ENCODE measurements at places on chromosomes 16 and 17.

DNA sequence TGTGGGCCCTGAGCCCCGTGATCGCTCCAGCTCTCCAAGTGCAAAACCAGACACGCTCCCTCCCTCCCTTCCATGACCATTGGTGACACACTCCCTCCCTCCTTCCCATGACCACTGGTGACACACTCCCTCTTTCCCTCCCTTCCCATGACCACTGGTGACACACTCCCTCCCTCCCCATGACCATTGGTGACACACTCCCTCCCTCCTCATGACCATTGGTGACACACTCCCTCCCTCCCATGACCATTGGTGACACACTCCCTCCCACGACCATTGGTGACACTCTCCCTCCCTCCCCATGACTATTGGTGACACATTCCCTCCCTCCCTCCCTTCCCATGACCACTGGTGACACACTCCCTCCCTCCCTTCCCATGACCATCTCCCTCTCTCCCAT lies 56.3 kb downstream of the LMF1 start:
- no peak for DNase-seq

DNA sequence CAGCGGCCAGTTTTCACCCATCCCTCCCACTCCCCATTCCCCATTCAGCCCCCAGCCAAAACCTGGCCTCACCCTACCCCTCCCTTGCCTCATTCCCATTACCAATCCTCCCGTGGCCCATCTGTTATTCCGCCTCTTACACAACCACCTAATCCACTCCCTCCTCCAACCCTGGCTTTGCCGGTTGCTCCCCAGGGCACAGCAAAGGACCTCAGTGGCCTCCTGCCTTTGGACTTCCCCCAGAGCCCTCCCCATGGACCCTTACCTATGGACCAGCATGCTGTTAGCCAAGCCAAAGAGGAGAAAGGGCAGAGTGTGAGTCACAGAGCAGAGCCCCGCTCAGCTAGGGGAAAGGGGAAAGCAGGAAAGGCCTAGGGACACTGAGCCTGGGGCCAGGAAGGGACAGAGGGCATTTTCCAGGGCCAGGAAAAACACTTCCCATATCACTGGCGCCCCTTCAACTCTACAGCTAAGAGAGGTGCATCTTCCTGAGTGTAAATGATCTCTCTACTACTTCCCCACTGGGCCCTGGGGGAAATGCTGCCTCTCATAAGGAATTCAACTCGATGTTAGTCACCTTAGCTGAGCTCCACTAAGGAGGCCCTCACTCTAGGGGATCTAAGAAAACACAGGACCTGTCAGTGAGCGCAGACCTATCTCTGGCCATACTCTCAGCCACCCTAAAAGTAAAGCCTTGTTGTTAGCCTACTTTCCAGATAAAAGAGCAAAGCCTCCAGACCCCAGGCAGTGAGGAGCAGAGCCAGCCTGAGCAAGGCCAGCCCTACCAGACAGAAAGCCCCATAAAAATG lies 10.6 kb downstream of the PEMT start:
- DNase-seq: no peak

DNA sequence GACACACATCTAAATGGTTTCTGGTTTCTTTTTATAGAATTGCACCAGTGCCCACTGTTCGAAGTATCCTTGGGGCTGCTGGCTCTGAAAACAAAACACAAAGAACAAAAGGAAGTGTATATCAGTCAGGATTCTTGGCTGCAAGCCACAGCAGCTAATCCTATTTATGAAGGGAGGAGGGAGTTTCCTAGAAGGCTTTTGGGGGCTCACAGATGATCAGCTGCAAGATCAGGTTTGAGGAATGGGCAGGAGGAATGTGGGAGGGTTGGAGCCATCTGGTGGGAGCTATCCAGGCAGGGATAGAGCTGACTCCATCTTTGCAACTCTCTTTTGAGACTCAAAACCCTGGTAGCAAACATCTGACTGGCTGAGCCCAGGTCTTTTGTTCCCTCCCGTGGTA lies 118.3 kb upstream of the EEF2KMT start:
- DNase-seq: no peak

GRCh38 chr17:28421787-28422305 lies 15.8 kb upstream of the SLC46A1 start:
- no peak for DNase-seq

GRCh38 chr16:3045758-3046640 lies at the start of gene MMP25:
MMP25 (plus strand) TSS chr16:3046561; CDS start chr16:3046918, 357 bp downstream.
- no peak for DNase-seq

GRCh38 chr17:57604771-57605674 lies 140.1 kb downstream of the CCDC182 start:
- DNase-seq: no peak

All from stimulated activated CD4-positive, alpha-beta T cell treated with anti-CD3 and anti-CD28 coated beads, Interleukin-12 subunit alpha, Interleukin-12 subunit beta, amount 100 ng/mL, for 4 hours (primary cell).